ENCODE measurements at places on chromosomes 11 and 22. TPM values are rescaled to one million over a fixed set of nuclear protein-coding genes. Genes with fewer than 3 reads are reported as not detected.

GTF2H1 gene
- total RNA-seq: 91.1 TPM

SPI1 gene
- total RNA-seq: not detected

SYT13 gene
- 0.13 TPM for total RNA-seq

PTDSS2 gene
- total RNA-seq: 56.1 TPM

TOMM22 gene
- 61.0 TPM for total RNA-seq

ACTN3 gene
- not detected for total RNA-seq

ANKK1 gene
- not detected for total RNA-seq

SESN3 gene
- total RNA-seq: 84.8 TPM

KCNJ1 gene
- not detected for total RNA-seq

OR5P2 gene
- total RNA-seq: not detected

FBLN1 gene
- total RNA-seq: 240 TPM

FAM181B gene
- 0.35 TPM for total RNA-seq

KCNK7 gene
- not detected for total RNA-seq

ANO1 gene
- not detected for total RNA-seq

TRIM49 gene
- total RNA-seq: not detected

ARHGEF12 gene
- total RNA-seq: 118 TPM

TP53AIP1 gene
- total RNA-seq: not detected

ASCL2 gene
- not detected for total RNA-seq

HEPHL1 gene
- total RNA-seq: not detected

TRIM6 gene
- 1.9 TPM for total RNA-seq

MISFA gene
- 3.0 TPM for total RNA-seq

C11orf71 gene
- 6.8 TPM for total RNA-seq

RHOD gene
- 9.4 TPM for total RNA-seq

MCAM gene
- 74.9 TPM for total RNA-seq

MAPK8IP2 gene
- 2.8 TPM for total RNA-seq

PLCB3 gene
- 32.0 TPM for total RNA-seq

CAPN5 gene
- total RNA-seq: 12.8 TPM

TCF20 gene
- 40.5 TPM for total RNA-seq

TMEM191C gene
- 1.2 TPM for total RNA-seq

NLRP14 gene
- not detected for total RNA-seq

TCN2 gene
- total RNA-seq: 58.1 TPM

AIFM3 gene
- 0.99 TPM for total RNA-seq

GLB1L2 gene
- 0.21 TPM for total RNA-seq

KCTD17 gene
- 35.8 TPM for total RNA-seq

ST14 gene
- total RNA-seq: not detected

KCNJ5 gene
- not detected for total RNA-seq

MYEOV gene
- 1.8 TPM for total RNA-seq

PGM2L1 gene
- total RNA-seq: 19.8 TPM

SOX6 gene
- 13.4 TPM for total RNA-seq

OR52M1 gene
- total RNA-seq: not detected

HSPB2 gene
- total RNA-seq: 0.34 TPM

OAF gene
- total RNA-seq: 12.3 TPM

MUC5AC gene
- total RNA-seq: not detected

GP1BB gene
- total RNA-seq: 28.6 TPM

PRR33 gene
- not detected for total RNA-seq

All from osteocyte (in vitro differentiated cells).